GM10248 (cell line): ENCODE measurements at places on chromosomes 7 and 10.

- no peak for DNase-seq
Observed at GRCh38 chr7:129896568-129897382, 56.0 kb downstream of the UBE2H start.

GRCh38 chr10:93065675-93066543 lies 5.3 kb downstream of the CYP26C1 start:
- DNase-seq = no peak

DNA sequence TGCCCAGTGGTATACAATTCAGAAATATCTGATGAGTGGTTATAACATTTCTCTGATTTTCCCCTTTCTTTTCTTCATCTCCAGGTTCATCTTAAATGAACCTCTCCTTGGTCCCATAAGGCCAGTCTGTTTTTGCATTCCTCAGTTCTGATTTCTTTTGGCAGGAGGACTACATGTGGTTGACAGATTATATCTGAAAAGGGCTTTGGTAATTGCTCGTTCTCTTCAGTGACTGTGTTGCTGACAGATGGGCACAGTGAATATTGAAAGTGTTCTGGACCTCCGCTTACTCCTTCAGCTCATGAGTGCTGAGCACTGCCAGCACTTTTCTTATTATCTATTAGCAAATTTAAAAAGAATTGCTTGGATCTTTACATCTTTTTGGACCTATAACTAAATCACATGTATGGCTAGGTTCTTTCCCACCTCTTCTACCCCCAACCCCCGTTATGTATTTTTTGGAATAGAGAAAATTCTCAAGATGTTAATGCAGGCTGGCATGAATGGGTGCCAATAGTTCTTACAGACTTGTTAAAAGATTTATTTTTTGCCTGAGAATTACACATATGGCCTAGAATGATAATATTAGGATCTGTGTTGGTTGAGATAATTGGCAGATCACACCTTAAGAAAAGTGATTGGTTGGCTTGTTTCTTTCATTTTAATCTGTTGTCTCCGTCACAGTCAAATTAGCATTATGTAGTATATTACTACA lies 323.0 kb downstream of the EXOC4 start:
- DNase-seq = no peak

GRCh38 chr7:156230576-156230975 lies 410.0 kb upstream of the RNF32 start:
- DNase-seq = no peak

GRCh38 chr10:118911363-118911762 lies 118.2 kb upstream of the NANOS1 start:
- no peak for DNase-seq

DNA sequence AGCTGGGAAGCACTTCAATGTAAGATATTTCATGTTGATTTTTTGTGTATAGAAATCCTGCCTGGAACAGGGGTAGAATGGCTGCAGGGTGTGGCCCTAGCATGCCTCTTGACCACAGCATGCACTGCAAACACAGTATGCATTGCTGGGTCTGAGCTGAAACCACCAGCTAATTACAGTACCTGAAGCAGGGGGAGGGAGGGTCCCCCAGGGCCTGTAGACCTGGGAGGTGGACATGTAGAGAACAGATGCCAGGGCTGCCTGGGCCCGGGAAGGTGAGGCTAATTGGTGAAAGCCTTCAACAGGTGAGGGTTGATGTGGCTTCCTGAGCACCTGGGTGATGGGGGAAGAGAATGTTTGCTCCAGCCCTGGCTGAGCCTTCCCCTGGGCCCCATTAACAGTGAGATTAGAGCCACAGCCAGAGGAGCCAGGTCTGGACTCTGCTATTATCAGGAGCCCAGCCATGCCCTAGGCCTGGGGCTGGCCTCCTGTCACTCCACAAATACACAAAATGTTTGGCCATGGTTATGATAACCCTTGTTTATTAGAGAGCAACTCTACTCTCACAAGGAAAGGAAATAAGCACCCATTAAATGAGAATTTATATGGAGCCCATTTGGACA lies 83.3 kb downstream of the PLXNA4 start:
- no peak for DNase-seq

- no peak for DNase-seq
Observed at GRCh38 chr7:91692800-91693199, 187.7 kb downstream of the MTERF1 start.

DNA sequence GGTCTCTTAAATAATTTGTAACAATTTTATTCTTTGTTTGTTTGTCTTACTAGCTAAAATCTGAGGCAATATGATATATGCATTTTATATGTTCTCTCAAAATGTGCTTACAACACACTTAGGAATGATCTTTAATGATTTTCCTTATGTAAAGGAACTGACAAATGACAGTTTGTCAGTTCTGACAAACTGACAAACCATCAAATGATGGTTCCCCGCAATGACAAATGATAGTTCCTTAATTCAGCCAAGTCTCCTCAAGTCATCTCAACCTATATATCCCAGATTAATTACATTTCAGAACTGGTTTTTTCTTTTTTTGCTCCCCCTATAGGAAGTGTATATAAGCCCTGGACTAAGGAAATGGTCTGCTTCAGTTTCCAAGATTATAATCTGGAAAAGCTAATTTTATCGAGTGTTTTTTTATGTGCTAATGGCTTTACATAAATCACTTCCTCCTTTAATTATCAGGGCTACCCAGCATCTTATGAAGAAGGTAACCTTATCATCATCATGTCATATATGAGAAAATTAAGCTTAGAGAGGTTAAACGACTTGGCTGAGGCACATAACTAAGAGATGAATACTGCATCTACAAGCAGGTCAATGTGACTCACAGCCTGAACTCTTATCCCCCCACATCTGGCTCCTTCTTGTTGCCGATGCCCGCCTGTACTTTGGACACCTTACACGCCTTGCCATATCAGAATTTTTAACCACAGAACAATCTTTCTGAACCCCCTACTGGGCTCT lies 75.1 kb downstream of the RELN start:
- no peak for DNase-seq

GRCh38 chr10:129675027-129675769 lies 208.2 kb downstream of the MGMT start:
- DNase-seq = no peak

DNA sequence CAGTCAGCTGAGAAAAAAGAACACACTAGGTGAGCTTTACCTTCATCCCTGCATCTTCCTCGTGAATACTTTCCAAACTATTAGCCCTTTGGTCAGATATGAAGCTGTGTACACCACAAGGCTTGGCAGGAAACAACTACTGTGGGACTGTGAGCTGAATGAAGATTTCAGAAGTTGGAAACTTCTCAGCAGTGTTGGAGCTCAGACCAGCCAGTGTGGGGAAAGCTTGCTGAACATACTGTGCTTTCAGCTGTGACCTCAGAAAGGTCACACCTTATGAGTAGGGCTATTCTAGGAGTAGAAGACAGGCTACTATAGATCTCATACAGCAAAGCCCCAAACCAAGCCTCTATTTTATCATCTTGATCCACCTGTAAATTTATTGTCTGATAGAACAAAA lies 123.6 kb downstream of the EXOC4 start:
- DNase-seq = no peak

DNA sequence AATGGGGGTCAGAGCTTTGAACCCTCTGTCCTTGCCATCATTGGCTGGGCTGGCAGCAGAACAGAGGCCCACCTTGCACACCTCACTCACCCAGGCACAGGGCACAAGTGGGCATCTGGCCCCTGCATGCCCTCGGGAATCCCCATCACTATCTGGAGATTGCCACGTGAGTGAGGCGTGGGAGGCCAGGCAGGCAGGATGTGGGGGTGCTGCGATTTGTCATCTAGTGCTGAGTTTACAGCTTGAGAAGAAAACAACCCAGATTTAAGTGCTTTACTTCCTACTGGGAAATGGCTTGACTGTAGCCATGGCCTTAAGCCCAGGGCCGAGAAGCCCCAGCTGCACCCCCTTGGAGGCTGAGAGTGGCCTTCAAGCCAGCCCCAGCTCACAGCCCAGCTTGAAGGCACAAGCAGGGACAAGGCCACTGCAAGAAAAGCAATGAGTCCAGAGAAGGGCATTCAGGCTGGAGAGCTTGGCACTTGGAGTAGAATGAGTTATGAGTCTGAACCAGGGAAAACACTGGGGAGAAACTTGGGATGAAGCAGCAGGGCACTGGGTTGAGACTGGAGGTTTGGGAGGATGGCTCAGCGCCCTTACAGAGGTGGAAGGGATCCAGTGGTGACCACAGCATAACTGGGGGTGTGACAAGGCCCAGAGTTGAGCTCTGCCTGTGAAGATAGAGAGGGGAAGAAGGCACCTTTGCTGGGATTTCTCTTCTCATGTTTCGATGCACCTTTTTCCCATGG lies 123.0 kb downstream of the CXCL12 start:
- DNase-seq = peak; percentile 37

- no peak for DNase-seq
Observed at GRCh38 chr7:100400656-100401055, 27.4 kb downstream of the PILRA start.

GRCh38 chr10:103612462-103613365 lies 119.2 kb downstream of the NEURL1 start:
- DNase-seq = no peak

DNA sequence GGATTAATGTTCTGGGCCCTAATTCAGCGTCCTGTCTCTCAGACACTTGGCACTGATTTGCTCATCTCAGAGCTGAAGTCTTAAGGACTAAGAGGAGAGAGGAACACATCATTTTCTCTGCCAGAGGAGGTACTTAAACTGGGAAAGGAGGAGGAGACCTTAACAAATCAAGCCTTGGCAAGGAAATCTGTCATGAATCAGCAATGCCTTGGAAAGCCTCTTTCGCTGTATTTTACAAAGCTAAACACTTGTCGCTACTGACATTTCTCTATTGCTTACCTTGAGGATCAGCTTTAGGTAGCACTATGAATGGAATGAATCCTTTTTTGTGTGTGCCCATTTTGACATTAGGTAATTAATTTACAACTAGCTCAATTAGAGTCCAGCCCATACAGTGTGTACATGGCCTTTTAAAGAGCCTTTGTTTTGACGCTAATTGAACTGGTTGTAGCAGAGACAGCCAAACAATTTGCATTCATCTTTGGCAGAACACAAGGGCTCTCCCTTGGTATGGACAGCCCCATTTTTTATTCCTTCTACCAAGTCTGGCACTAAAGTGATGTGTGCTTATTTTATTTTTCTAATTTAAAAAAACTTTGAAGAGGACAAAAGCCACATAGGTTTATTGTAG lies 37.4 kb downstream of the AUTS2 start:
- no peak for DNase-seq

GRCh38 chr7:148882192-148882591 lies 1.9 kb downstream of the EZH2 start:
- DNase-seq = no peak
